Esophagus squamous epithelium (tissue), 5 donors: ENCODE measurements at places on chromosomes 6 and 20.

GRCh38 chr6:25413207-25413905, 134.2 kb downstream of the CARMIL1 start:
- no peak for DNase-seq

DNA sequence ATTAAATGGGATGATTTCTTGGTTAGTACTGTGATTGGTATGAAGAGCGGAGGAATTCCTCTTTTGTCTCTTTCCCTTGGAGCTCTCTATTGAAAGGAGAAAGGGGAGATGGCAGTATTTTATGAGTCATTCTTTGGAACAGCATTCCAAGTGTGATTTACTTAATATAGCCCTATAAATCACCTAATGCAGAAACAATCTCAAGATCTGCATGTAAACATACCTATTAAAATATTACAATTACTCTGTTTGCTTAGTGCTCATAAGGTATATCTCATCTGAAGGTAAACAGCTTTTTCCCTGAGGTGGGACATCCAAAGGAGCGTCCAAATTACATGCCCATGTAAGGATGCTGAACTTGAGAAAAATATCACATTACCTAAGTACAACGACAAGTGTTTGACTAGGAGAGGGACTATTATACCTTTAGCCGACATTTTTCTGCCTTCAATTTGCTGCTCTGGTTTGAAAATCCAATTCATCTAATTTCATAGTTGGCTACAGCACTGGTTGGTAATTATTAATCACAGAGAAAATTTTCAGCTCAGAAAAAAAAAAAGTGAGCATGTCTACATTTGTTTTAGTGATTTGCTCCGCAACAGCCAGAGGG, 229.0 kb downstream of the FOXC1 start:
- no peak for DNase-seq

DNA sequence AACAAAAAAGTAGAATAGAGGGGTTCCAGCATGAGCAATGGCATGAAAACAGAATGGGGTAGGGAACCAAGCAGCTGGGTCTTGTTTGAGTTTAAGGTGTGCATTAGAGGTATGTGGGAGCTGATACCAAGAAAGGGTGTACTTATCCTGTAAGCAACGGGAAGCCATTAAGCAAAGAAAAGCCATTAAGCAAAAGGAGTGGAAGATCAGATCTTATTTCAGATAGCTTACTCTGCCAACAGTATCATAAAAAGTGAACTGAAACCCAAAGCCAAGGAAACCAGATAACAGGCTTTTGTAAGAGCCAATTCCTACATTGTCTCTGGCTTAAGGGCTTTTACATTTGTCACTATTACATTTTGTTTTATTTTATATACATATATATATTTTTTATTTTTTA, 21.3 kb upstream of the BEND6 start:
- no peak for DNase-seq

- DNase-seq = no peak
Observed at GRCh38 chr6:96659084-96659845, 96.3 kb downstream of the FHL5 start.

DNA sequence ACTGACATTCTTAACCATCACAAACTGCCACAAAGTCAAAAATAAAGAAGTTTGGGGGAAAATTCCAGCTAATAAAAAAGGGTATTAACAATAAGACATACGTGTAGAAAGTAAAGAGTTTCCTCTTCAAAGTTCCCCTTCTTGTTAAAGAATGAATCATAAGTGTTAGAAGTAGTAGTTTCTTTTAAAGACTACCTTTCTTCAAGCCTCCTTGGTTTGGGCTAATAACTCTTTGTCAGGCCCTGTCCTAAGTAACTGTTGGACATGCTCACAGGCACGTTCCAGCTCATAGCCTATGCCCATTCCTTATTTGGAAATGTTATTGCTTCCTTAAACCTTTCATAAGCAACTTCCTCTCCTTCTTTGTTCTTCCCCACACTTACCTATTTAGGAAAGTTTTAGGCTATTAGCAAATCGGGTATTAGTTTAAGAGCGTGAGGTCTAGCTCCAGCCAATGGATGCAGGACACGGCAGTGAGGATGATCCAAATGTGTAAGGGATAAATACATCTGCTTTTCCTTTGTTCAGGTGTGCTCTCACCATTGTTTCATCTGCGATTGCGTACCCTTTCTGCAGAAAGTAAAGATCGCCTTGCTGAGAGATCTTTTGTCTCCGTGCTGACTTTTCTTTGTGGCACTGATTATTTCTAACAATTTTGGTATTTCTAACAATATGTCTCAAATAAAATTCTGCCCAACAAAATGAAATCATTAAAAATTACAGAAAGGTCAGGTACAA, 64.9 kb downstream of the CHD6 start:
- DNase-seq = no peak

DNA sequence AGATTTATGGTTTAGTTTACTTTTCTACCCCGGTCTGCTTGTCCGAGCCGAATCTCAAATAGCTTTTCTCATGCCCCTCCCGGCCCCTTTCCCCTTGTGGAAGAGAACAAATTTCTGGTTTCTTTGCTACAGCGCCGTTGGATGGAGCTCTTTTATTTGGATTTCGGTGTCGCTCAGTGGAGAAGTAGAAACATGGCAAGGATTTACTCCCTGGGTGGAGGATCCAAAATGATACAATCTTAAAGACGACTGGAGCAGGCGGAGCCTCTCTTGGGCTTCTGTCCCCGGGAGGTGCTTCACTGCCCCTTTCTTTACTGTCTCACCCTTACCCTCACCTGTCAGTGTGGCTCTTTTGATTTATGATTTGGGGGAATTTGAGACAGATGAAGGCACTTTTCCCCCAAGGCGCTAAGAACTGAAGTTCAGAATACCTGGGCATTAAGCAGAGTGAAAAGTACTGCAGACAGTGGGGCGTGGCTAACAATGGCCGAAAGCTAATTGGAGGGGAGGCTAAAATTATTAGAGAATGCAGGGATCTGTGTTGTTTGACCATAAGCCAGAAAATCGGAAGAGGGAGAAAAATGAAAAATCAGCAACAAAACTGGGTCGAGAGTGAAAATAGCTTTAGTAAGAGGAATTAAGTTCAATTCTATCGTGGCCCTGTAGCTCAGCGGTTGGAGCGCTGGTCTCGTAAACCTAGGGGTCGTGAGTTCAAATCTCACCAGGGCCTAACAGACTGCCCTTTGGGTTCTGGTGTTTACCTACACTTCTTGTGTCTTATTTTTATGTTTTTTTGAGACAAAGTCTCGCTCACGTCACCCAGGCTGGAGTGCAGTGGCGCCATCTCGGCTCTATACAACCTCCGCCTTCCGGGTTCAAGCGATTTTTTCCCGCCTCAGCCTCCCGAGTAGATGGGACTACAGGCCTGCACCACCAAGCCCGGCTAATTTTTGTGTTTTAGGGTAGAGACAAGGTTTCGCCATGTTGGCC, 145.1 kb upstream of the ZNF184 start:
- no peak for DNase-seq

DNA sequence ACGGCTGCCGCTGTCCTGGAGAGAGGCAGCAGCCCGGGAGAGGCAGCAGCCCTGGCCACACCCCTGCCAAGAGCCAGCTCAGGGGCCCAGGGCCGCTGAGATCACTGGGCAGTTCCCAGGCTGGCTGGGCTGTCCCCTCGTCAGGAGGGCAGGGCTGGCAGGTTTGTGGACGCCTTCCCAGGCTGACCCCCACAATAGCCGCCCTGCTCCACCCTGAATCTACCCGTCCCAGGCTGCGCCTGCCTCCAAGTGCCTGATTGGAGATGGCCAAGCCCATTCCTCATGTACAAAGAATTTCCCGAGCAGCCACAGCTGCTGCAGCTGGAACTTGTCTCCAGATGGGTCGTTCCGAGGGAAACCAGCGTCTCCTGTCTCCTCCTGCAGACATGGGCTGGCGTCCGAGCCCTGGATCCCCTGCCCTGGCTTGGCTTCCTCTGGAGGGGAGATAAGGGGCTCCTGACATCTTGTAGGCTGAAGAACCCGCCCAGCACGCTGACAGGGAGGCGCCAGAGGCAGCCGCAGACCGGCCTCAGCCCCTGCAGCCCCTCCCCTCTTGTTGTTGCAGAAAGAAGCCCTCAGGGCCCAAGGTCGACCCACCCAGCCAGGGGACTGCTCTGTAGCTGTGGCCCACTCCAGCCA, 9.4 kb upstream of the GATA5 start:
- no peak for DNase-seq

DNA sequence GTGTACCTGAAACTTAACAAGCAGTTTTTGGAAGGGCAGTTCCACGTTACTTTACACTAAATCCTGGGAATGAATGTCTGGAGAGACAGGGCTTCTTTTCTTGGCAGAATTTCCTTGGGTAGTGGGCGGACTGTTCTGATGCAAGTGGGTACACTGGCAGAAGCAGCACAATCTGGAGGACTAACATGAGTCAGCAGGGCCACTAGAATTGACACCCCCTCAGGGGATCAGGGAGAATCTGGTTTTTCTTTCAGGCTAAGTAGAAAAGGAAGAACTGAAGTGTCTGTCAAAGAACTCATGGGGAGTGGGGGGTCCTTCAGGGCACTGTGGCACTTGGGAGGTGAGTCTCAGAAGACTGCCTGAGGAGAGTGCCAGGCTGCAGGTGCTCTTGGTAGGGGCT, 34.6 kb downstream of the PANK2 start:
- DNase-seq = no peak
